ENCODE measurements at places on chromosomes 13 and 19. TPM values are rescaled to one million over a fixed set of nuclear protein-coding genes. Genes with fewer than 3 reads are reported as not detected.

DNA sequence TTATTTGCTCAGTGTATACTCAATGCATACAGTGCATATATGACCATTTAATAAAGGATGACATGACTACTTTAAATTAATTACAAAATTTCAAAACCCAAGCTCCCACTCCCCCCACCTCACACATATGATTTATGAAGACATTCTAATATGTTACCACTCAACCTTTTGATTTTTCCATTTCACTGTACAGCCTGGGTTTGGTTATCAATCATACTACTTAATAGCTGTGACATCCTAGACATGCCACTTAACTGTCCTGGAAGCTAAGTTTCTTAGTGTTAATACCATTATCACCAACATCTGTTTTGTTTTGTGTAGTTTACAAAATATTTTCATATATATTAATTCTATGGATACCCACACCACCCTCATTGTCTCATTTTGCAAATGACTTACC, 42.2 kb downstream of the UBL3 start:
- no peak for DNase-seq
- no peaks in the 10 kb centered on the region for H3K36me3 ChIP-seq
- H3K4me1 ChIP-seq: peaks cover 39% of the 10 kb centered on the region
- H3K27me3 ChIP-seq: no peaks in the 10 kb centered on the region
- H3K4me3 ChIP-seq: no peak overlapping the region
- H3K27ac ChIP-seq: no peak overlapping the region

GRCh38 chr13:44398606-44399005, 25.0 kb downstream of the SERP2 start:
- H3K27me3 ChIP-seq: no peaks in the 10 kb centered on the region
- DNase-seq: no peak
- H3K27ac ChIP-seq: no peak overlapping the region
- H3K4me3 ChIP-seq: no peak overlapping the region
- no peaks in the 10 kb centered on the region for H3K36me3 ChIP-seq

ZNF575 gene
- total RNA-seq: 0.08 TPM

- H3K4me1 ChIP-seq: no peaks in the 10 kb centered on the region
- no peak overlapping the region for H3K27ac ChIP-seq
- no peaks in the 10 kb centered on the region for H3K27me3 ChIP-seq
Measured at GRCh38 chr19:4878491-4878968, 11.1 kb upstream of the PLIN3 start.

EPS8L1 gene
- total RNA-seq: 1.5 TPM

DNA sequence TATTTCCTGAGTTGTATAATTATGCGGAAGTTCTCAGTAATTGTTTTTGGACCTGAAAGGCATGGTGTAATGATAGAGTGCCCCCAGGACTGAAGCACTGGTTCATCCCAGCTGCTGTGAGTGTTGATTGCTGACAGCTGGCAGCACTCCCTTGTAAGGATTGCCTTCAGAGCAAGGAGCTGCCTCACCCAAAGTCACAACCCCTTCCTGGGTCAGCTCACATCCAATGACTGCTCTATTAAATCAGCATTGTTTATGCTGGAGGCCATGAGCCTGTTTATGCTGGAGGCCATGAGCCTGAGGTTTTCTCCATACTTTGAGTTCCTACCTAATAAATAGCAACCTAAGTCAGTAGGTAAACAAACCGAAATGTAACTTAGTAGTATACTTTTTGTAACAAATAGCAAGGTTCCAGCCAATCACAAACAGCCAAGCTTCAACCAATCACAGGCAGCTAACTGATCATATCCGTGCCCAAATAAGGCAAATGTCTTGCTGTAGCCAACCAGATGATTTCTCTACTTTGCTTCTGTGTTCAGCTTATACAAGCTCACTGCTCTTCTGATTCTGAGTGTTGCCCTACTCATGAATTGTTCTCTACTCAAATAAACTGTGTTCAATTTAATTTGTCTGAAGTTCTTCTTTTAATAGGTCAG, 11.7 kb upstream of the SPACA6 start:
- H3K4me3 ChIP-seq: no peak overlapping the region
- H3K4me1 ChIP-seq: no peaks in the 10 kb centered on the region
- H3K36me3 ChIP-seq: no peaks in the 10 kb centered on the region
- H3K27ac ChIP-seq: no peak overlapping the region

LGALS14 gene
- not detected for total RNA-seq

DNA sequence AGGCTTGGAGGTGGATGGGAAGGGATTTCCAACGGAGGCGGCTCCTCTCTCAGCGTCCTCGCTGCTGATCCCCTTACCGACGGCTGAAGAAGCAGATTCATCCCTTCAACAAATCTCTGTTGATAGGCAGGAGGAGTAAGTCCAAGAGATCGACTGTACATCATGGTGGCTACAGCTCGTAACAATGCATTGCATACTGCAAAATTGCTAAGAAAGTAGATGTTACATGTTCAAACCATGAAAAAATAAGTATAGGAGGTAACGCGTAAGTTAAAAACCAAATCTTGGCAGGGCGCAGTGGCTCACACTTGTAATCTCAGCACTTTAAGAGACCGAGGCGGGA, 468 bp upstream of the SLC39A3 start:
- H3K27me3 ChIP-seq: no peaks in the 10 kb centered on the region
- no peak overlapping the region for H3K27ac ChIP-seq
- no peak for DNase-seq
- no peak overlapping the region for H3K4me3 ChIP-seq
- peaks cover 17% of the 10 kb centered on the region for H3K36me3 ChIP-seq

DNA sequence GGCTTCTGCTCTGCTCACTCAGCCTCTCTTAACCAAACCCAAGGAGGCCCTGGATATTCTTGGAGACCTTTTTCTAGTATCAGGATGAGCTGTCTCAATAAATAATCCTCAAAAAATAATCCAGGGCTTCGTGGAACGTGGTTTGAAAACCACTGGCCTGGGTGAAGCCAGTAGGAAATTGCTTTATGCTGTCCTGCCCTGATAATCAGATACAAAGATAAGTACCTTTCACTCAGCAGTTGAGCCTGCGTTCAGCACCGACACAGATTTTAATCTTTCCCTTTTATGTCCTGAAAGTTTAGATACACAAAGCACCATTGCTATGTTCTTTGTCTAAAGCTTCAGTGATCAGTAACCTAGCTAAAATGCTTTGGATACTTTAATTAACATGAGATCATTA, 460.0 kb downstream of the RFC3 start:
- no peaks in the 10 kb centered on the region for H3K27me3 ChIP-seq
- no peak overlapping the region for H3K4me3 ChIP-seq
- no peak overlapping the region for H3K27ac ChIP-seq
- no peaks in the 10 kb centered on the region for H3K4me1 ChIP-seq

DNA sequence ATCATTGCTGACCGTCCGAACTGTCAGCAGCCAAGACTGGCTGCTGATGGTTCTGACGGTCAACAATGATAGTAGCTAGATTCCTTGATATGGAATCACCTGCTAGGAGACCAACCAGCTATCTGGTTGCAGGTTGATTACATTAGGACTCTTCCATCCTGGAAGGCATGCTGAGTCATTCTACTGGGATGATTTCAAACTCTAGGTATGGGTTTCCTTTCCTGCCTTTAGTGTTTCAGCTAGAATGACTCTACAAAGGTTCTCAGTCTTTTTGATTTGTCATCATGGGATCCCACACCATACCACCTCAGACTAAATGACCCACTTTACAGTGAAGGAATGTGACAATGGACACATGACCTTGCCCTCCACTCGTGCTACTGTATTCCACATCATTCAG, 138.1 kb upstream of the KL start:
- H3K4me1 ChIP-seq: no peaks in the 10 kb centered on the region
- no peaks in the 10 kb centered on the region for H3K36me3 ChIP-seq
- H3K4me3 ChIP-seq: no peak overlapping the region
- H3K27ac ChIP-seq: no peak overlapping the region

GRCh38 chr13:67643516-67644055, 413.4 kb upstream of the PCDH9 start:
- no peaks in the 10 kb centered on the region for H3K36me3 ChIP-seq
- H3K4me1 ChIP-seq: no peaks in the 10 kb centered on the region
- H3K4me3 ChIP-seq: no peak overlapping the region
- DNase-seq: no peak
- no peaks in the 10 kb centered on the region for H3K27me3 ChIP-seq

DNA sequence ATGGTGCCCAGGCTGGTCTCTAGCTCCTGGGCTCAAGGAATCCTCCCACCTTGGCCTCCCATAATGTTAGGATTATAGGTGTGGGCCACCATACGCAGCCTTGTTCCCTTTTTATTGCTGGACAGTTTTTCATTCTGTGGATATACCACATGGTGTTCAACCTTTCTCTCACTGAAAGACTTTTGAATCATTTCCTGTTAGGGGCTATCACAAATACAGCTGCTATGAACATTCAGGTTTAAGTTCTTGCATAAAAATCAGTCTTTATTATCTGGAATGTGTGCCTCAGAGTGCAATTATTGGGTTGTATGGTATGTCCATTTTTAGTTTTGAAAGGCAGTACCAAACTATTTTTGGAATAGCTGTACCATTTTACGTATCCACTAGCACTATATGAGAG, 647.2 kb downstream of the LIG4 start:
- no peaks in the 10 kb centered on the region for H3K36me3 ChIP-seq
- no peaks in the 10 kb centered on the region for H3K27me3 ChIP-seq
- no peak for DNase-seq
- no peak overlapping the region for H3K4me3 ChIP-seq

SIX5 gene
- 2.7 TPM for total RNA-seq

GRCh38 chr19:47309608-47310007, at the start of gene C5AR1:
Gene C5AR1, plus strand, starts transcription at chr19:47309861. Its CDS starts 35 bp downstream, at chr19:47309896.
- peak within 1 kb of the TSS; percentile 54 for H3K27ac ChIP-seq
- no peaks in the 10 kb centered on the region for H3K27me3 ChIP-seq
- DNase-seq: no peak

ANGPTL8 gene
- 32.4 TPM for total RNA-seq

GRCh38 chr19:4059891-4060620, 6.6 kb downstream of the ZBTB7A start:
- peaks cover 42% of the 10 kb centered on the region for H3K4me1 ChIP-seq
- DNase-seq: no peak
- peak overlapping the region; percentile 46 for H3K4me3 ChIP-seq
- H3K36me3 ChIP-seq: peaks cover 6% of the 10 kb centered on the region
- no peaks in the 10 kb centered on the region for H3K27me3 ChIP-seq
- peak overlapping the region; percentile 94 for H3K27ac ChIP-seq

GFY gene
- total RNA-seq: not detected

DNA sequence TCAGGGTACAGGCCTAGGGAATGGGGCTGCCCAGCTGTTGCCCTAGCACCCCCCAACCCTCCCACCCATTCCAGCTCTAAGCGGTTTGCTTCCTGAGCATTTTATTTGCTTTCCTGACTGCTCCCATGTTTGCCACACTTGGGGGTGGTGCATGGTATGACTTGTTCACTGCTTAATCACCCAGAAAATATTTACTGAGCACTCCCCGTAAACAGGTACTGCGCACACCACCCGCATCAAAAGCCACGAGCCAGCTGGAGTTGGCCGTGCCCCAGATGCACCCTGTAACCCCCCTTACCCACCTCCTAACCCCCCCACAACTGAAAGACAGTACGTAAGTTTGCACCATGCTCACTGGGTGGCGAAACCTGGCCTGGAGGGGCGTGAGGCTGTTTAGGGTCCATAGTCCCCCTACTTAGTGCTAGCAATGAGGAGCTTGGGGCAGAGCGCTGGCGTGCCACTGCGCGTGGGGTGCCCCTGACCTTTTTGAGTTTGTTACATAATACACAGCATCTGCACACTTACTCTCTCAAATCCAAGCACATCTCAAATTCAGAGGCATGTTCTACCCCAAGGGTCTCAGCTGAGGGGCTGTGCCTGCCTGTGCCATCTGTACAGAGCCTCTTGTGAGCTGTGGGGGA, 29.8 kb downstream of the DPF1 start:
- H3K4me1 ChIP-seq: no peaks in the 10 kb centered on the region
- no peaks in the 10 kb centered on the region for H3K27me3 ChIP-seq
- DNase-seq: no peak

GRCh38 chr13:35797244-35797643, 320.8 kb upstream of the MAB21L1 start:
- no peak overlapping the region for H3K4me3 ChIP-seq
- H3K27ac ChIP-seq: no peak overlapping the region
- no peak for DNase-seq
- H3K4me1 ChIP-seq: no peaks in the 10 kb centered on the region

- no peak overlapping the region for H3K4me3 ChIP-seq
- H3K27me3 ChIP-seq: no peaks in the 10 kb centered on the region
- no peak for DNase-seq
- no peak overlapping the region for H3K27ac ChIP-seq
Measured at GRCh38 chr13:29456419-29456818, 139.1 kb downstream of the SLC7A1 start.

DNA sequence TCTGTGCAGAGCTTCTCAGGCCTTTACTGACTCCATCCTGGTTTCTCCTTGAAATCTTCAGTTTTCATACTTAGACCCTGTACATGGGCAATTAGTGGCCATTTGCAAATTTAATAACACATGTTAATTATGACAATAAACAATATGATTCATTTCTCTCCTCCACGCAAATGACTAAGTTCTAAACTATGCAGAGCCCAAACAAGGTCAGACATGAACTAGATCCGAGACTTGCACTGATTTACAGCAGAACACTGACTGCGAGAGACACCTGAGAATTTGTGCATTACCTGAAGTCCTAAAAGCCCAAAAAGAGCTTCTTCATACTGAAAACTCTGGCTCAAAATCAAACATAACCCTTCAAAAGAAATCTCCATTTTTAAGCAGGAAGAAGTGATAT, 521.8 kb downstream of the MYO16 start:
- H3K4me3 ChIP-seq: no peak overlapping the region
- H3K36me3 ChIP-seq: no peaks in the 10 kb centered on the region
- H3K27ac ChIP-seq: no peak overlapping the region
- H3K4me1 ChIP-seq: no peaks in the 10 kb centered on the region
